ENCODE measurements at places on chromosomes 5 and 9.

DNA sequence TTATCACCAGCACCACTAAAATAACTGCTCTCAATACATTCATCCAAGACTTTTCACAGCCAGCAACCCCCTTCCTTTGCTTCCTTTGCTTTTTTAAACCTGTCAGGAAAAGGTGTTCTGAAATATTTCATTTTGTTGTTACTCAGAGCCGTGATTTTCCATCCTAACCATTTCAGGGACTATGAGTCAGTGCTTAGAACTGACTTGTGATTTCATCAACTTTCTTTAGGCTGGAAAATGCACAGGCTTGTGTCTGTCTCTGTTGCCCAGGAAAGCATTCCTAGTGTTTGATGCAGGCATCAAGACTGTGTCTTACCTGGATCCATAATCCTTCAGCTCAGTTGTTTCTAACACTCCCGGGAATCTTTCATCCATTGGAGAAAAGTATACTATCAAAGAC is 805.6 kb downstream of the BRINP1 start:
- no peak for DNase-seq

- no peak for DNase-seq
These were observed 203.8 kb downstream of the ARHGAP26 start for GRCh38 chr5:142973932-142974331.

GRCh38 chr5:142156839-142157463 is 48.4 kb downstream of the NDFIP1 start:
- DNase-seq: no peak

DNA sequence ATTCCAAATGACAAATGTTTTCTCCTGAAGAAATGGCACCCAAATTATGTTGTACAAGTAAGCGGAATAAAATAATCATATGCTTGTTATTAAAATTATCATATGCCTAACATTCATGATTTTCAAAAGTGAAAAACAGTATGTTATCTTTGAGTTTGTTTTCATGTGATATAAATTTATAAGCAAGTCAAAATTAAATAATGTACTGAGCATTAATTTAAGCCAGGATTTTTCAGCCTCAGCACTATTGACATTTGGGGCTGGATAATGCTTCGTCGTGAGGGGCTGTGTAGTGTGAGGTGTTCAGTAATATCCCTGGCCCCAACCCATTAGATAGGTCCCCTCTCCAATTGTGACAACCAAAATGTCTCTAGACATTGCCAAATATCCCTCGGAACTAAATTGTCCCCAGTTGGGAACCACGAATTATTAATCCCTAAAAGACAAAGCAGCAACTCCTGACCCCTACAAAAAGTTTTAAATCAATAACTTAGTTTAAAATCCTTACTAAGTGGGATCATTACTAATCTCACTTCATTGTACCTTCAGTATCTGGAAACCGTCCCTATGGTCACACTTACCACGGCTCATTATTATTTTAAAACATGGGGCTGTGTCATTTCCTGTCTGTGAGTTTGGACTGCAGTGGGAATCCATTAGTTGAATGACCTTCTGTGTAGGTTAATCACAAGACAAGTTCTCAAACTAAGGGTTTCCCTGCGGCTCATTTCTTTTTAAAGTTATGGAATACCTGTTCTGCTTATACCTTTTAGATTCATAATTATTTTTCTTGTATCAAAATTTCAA is 1.3 kb upstream of the NNT start:
- DNase-seq: no peak

DNA sequence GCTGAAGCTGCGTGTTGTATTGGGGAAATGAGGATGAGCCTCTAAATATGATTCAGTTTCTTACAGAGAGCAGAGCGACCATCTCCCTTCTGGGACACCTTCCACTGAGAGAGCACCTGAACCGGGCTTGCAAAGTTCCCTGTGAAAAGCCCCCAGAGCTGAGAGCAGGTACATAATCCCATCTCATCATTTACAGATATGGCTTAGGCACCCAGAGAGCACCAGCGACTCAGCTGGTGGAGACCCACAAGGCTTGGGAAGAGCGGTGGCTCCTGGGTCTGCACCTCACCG is 324.3 kb upstream of the IRX4 start:
- no peak for DNase-seq

- no peak for DNase-seq
These were observed 640.9 kb downstream of the SEMA5A start for GRCh38 chr5:8905021-8905420.

GRCh38 chr5:137822984-137823383 is 44.7 kb upstream of the MYOT start:
- no peak for DNase-seq

- no peak for DNase-seq
These were observed 626.5 kb upstream of the ZNF608 start for GRCh38 chr5:125372694-125373631.

DNA sequence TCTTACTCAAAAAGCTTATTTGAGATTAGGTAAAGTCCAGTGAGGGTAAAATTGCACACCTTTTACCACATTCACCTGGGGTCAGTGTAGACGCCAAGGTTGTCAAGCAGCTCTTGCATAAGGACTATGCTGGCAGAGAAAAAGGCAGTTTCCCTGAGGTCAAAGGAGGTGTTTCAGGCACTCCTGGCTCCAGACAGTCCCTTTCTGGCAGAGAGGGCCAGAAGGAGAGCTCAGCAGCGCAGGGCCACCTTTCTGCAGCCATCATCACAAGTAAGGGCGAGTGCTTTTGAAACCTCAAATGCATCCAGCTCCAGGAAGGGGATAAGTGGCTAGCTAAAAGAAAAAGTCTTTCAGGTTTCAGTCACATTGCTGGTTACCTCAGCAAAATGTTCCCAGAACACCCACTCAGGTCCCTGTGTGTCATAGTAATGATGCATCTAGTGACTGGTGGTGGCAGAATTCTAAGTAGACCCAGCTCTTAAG is 16.7 kb upstream of the IL13 start:
- no peak for DNase-seq

DNA sequence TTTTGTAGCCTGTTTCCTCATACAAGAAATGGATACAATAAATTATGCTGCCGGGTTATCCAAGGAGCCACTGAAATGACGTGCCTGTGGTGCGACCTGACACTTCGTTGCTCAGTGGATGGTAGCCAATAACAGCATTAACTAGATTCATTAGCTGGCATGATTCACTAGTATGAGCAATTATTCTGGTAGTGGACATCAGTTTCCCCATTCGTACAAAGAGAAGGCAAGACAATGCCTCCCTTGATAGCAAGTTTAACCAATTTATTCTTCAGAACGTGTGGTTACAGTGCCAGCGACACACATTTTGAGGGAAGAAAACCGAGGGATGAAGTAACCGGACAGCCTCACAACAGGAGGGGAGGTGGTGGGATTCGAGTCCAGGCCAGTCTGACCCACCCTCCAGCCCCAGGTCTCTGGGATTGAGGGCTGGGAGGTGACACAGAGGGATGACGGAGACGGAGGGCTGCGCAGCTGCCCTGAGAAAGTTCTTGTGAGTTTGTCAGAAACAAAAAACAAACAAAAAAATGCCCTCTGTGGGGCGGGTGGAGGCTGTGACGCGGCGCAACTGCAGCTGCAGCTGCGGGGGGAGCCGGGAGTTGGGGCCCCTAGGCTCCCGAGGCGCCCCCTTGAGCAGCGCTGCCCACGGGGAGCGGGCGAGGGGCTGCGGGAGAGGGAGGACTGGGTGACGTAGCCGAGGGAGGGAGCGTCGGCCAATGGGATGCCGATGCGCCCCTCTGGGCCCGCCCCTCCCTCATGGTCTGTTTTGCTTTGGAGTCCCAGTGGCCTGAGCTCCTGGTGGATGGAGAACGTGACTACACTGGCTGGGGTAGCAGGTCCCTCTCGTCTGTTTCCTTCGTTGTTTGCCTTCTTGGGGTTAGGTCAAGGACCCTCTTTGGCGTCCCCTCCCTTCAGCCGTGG is 10.9 kb downstream of the LHX2 start:
- DNase-seq: no peak

DNA sequence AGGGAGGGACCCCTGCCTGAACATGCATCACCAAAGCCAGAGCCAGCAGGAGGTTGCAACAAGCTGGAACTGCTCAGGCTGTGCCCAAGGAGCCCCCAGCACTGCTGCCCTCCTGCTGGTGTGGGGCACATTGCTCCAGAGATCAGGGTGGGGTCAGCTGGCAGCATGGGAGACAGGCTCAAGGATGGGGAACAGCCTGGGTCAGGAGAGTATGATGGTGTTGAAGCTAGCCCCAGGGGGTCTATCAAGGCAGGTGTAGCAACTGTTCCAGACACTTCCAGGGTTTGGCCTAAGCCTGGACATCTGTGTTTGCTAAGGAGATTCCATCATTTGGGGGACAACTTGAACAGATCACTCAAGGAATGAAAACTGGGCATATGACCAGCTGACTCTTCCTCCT is 133.1 kb downstream of the ATPSCKMT start:
- DNase-seq: no peak

GRCh38 chr5:78974601-78975000 is 10.5 kb downstream of the ARSB start:
- no peak for DNase-seq

GRCh38 chr5:111997711-111998110 is 240.7 kb upstream of the NREP start:
- no peak for DNase-seq

- DNase-seq: no peak
These were observed 17.7 kb downstream of the EFCAB9 start for GRCh38 chr5:172211676-172212075.

- DNase-seq: no peak
These were observed 388.0 kb downstream of the CDH12 start for GRCh38 chr5:22465177-22465576.

GRCh38 chr9:22112870-22113821 is 104.0 kb upstream of the CDKN2B start:
- no peak for DNase-seq

DNA sequence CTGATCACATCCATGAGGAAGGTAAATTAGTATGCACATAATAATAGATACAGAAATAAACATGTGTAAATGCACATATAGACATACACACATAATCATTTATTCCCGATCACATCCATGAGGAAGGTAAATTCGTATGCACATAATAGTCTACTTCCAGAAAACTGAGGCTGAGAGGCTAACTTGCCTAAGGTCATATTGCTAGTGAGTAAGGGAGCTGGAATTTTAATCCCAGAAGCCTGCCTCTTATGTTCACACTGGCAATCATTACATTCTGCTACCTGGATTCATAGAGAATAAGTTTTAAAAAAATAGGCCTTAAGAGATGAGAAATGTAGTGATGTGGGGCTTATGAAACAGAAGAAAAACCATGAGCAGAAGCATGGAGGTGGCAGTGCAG is 716.3 kb downstream of the BRINP1 start:
- no peak for DNase-seq

GRCh38 chr5:176583076-176583475 is 26.9 kb downstream of the GPRIN1 start:
- DNase-seq: no peak

DNA sequence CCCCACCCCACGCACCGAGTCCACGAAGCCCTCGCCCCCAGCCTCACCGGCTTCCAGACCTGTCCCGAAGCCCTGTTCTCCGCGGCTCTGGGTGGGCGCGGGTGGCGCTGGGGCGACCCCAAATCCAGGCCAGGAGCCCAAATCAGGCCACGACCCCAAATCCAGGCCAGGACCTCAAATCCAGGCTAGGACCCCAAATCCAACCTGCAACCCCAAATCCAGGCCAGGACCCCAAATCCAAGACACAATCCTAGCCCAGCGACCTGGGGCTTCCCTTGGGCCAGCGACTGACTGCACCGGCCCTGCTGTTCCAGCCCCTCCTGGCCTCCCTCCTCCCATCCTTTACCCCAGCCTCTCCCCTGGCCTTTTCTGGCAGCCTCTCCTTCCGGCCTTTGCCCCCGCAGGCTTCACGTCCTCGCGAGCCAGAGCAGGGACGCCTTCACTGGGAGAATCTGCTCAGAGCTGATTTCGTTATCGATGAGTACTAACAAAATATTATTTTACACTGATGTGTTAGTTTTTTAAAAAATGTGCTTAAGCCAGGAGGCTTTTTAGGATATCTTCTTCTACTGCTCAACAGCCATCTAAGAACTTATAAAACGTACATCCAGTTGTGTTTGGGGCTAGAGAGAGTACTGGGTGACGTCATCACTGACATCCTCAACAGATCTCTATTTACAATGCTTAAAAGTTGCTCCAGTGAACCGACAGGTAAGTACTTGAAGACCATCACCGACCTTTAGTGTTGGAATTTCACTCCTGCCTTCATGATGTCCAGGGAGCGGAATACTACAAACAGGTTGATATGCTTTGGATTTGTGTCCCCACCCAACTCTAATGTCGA is 34.7 kb downstream of the TRIP13 start:
- DNase-seq: no peak

- no peak for DNase-seq
These were observed 70.2 kb upstream of the CDH6 start for GRCh38 chr5:31122998-31123951.

Data from ascending aorta (tissue), 2 donors.